ENCODE measurements at places on chromosomes 12 and 14. TPM values are rescaled to one million over a fixed set of nuclear protein-coding genes. Genes with fewer than 3 reads are reported as not detected.
A peak's percentile ranks its signal among the peaks of the same experiment; 100 is the strongest.

- no peak for DNase-seq
Measured at GRCh38 chr12:63752841-63753240, 26.9 kb upstream of the RXYLT1 start.

RD3L gene
- total RNA-seq = not detected

AKAP5 gene
- 0.87 TPM for total RNA-seq

DNA sequence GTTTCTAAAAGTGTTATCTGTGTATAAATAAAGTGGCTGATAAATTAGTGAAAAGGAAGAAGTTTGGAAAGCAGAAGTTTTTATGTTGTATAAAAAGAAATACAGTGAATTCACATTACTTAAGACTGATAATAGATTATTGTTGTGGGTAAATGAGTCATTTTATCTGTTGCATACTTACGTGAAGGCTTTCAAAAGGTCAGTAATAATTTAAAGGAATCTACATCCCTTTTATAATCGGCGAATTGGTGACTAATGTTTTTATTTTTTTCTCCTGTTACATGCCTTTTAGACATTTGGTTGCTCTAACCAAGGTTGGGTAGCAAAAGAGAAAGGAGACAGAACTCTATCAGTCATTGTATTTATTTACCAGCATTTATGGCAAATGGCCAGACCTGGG lies 155.9 kb downstream of the SLC41A2 start:
- no peak for DNase-seq

DNA sequence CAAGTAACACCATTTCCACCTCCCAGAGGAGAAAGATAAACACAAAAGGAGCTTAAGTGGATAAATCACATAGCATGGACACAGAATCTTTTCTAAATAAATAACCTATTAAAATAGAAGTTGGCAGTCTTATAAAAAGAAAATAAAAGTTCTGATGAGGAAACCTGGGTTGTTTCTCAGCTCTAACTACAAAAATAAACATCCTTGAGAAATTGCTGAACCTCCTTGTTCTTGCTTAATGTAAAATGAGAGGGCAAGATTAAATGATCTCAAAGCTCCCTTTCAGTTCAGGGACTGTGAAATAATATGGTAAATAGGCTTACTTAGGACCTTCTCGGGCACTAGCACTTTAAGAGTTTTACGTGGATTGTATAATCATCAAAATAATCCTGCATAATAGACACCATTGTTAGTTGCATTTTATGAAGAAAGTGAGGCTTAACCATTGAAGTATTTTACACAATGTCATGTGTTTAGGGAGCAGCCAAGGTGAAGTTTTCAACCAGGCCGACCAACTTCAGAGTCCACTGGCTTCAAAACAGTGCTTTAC lies 214.0 kb upstream of the NOVA1 start:
- peak; percentile 6 for DNase-seq

- DNase-seq = peak; percentile 21
Measured at GRCh38 chr12:63103494-63104131, 47.4 kb downstream of the AVPR1A start.
